Stimulated activated CD4-positive, alpha-beta T cell treated with anti-CD3 and anti-CD28 coated beads, Interleukin-2, amount 100 ng/mL, for 48 hours (primary cell): ENCODE measurements at places on chromosomes 11 and 22.

DNA sequence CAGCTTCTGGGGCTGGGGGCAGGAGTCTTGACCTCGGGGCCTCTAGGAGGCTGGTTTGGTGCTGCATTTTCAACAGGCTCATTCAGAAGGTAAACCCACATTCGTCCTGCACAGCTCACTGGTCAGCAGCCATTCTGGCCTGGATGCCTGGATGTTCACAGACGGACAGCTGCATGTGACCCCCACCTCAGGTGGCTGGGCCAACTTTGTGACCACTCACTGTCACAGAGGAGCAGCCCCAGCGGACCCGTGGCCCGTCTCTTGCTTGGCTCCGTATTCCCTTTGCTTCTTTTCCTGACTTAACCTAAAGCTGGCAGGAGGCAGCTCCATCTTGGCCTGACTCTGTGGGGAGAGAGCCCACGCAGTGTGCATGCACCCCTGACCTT lies 8.2 kb downstream of the DGCR8 start:
- no peak for DNase-seq

DNA sequence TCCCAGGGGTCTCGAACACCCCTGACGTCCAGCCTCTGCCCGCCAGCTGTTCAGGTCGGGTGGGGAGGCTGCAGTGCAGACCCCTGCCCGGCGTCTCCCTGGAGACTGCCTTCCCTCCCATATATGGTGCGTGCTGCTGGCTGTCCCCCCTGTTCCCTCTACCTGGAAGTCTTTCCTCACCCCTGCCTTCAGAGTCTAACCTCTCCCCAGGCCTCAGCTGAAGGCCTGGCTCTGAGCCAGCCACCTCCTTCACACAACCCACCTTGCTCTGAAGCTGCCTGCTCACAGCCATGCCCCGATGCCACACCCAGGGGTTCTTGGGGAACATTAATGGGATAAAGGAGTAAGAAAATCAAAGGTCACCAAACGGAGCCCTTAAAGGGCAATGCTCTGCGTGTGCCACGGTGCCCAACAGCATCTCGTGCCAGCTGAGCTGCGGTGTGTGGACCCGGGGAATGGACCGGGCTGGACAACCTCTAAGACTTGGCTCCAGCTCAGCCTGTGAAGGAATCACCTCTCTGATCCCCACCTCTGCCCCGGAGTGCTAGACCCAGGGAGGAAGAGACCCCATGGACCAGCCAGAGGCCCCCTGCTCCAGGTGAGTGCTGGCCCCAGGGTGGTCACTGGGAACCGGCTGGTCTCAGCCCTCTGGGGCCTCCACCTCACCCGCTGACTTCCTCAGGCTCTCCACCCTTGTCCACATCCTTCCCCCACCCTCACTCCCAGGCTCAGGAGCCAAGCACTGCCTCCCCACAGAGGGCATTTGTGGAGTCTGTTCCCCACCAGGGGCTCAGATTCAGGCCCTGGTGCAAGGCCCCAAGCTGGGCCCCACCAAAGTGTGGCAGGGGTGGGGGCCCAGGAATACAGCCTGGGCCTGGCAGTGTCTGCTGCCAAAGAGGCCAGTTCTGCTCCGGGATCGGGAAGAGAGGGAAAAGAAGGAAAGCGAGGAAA lies at the start of gene NLRP6:
NLRP6 (plus strand) TSS at position 407 of the 951 bp plus-strand sequence; CDS start at position 570, 163 bp downstream.
- DNase-seq = no peak

DNA sequence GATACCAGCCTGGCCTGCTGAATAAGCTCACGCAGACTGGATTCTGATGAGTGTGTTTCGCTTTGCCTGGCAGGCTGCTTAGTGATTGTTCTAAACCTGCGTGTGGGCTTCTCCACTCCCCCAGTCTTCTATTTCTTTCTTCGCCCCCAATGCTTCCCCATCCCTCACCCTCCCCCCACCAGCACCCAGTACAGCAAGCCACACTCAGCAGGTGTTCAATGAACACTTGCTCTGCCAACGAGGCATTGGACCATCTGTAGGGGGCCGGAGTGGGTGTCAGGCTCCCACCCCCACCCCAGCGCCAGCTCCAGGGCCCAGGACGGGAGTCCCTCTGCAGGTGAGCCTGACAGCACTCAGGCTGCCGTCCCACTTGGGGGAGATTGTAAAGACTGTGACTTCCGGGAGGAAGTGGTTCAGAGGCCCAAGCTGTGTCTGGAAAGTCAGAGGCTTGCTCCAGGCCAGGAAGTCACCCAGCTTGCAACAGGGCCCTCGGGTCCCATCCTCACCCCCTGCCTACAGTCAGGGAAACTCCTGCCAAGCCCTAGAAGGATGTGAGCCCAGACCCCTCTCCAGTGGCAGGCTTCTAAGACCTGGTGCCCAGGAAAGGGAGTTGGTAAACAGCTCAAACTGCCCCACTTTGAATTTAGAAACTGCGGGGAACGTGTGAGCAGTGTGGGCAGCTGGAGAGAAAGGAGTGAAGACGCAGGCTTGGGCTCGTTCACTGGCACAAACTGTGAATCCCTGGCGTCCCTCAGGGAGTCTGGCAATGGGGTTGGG lies 66.3 kb upstream of the PRDM11 start:
- DNase-seq = no peak

GRCh38 chr11:84857746-84858145 lies 769.4 kb downstream of the DLG2 start:
- DNase-seq = no peak

- no peak for DNase-seq
Measured at GRCh38 chr11:16958833-16959232, 55.4 kb downstream of the PLEKHA7 start.
